Activated CD8-positive, alpha-beta memory T cell treated with anti-CD3 and anti-CD28 coated beads for 1 hour (primary cell): ENCODE measurements at places on chromosomes 12 and 14.

DNA sequence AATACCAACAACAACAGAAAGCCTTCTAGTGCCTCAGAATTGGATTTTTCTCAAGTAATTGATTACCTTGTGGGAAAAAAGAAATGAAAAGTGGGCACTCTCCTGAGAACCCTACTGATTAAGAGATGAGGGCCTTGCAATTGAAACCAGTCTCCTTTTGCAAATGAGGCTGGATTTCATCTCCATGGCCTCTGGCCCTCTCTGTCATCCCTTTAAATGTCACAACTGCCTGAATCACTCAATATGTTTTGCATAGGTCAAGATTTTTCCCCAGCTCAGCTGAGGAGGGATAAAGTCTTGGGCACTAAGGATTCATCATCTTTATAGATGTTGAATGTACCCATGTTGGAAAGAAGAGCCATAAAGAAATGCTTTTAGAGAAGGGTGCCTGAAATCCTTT, 166.4 kb downstream of the RMST start:
- no peak for DNase-seq

GRCh38 chr12:88865537-88865936, 285.3 kb upstream of the KITLG start:
- DNase-seq, result no peak

DNA sequence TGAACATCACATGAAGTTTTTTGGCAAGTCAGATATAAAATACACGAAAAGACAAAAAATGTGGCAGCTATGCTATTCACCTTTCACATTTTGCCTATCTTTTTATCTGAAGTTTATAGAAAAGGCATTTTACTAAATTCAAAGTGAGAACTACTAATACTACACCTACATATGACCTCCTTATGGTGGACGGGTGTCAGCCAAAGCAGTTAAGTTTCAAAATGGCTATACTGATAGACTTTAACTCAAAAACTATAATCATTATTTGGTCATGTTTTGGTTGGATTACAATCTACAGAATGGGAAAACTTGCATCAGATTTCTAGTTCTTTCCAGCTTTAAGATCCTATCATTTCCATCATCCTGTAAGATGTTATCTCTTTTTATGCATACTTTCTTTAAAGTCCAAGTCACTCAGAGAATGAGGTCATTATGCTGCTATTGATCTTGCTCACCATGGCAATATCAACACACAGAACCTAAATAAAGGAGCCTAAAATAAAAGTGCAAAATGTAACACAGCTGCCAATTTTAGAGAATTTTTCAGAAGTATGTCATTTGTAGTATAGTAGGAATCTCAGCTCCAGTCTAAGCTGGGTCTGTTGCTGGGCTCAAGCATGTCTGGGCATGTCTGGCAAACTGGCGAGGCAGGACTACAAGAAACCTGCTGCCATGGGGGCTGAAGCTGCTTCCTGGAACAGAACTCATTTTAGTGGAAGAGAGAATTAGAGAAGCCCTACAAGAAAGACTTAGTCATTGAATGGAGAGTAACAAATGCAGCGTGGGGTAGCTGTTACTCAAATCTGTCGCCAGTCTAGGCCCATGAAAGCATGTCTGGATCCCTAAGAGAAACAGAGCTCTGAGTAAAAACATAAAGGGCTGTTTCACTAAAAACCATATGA, 7.6 kb upstream of the AEBP2 start:
- DNase-seq, result no peak

DNA sequence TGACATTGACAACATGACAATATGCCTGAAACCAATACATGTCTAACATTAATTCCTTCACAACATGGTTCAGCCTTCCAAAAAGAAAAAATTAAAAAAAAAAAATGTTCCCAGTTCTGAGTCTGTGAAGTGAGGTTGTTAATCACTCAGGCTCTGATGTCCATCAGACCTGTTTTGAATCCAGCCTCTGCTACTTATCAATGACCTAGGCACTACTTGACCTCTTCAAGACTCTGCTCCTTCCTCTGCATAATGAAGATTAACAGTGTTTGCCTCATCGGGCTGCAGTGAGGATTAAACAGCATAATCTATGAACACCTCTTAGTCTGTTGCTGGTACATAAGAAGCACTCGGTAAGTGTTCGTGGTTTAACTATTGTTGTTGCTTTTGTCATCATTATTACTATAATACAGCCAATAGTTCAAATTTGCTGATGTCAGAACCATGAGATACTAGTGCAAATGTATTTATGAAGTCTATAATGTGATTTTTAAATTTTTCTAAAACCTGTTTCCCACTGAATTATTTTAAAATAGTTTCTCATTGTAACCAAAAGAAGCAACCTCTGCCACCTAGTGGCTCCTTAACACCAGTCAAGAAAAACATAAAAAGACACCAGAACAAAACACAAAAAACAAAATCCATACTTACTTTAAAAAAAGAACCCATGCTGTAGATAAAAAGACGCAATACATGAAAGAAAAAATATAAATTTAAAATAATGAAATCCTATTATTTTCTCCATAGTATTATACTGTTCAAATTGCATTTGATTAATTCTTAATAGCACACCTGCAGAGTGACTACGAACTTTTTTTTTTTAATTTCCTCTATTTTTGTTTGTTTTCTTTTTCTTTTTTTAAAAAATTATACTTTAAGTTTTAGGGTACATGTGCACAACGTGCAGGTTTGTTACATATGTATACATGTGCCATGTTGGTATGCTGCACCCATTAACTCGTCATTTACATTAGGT, 20.3 kb upstream of the TMX1 start:
- no peak for DNase-seq

DNA sequence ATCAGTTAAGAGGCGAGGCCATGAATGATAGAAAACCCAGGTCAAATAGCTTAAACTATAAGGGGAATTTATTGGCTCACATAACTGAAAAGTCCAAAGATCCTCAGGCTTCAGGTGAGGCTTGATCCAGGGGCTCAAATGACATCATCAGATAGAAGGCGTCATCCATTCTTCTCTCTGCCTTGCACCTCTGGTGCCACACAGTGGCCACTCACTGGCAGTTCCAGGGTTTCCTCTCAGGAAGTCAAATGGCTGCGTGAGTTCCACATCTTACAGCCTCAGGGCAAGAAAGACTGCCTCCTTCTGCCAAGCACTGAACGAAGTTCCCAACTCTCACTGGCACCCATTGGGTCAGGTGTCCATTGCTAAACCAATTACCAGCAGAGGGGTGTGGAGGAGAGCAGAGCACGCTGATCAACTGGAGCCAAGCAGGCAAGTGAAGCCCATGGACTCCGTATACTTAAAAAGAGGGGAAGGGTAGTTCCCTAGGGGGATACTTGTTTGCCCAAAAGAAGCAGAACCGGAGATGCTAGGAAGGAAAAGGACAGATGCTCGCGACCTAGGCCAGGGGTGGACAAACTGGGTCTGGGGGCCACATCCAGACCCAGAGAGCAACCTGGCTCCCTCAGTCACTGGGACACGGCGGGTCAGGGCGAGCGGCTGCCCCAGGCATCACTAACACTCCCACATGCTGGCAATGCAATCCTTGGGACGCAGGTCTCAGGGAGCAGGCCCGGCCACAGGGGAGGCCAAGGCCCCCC, 69.3 kb downstream of the SERPINA3 start:
- DNase-seq, result no peak

- DNase-seq, result no peak
These were observed 576 bp downstream of the ERP29 start for GRCh38 chr12:112013601-112014402.

GRCh38 chr12:113422030-113422885, at the start of gene SDSL:
SDSL (plus strand) TSS chr12:113422380; CDS start chr12:113427983, 5,603 bp downstream.
- DNase-seq, result no peak

DNA sequence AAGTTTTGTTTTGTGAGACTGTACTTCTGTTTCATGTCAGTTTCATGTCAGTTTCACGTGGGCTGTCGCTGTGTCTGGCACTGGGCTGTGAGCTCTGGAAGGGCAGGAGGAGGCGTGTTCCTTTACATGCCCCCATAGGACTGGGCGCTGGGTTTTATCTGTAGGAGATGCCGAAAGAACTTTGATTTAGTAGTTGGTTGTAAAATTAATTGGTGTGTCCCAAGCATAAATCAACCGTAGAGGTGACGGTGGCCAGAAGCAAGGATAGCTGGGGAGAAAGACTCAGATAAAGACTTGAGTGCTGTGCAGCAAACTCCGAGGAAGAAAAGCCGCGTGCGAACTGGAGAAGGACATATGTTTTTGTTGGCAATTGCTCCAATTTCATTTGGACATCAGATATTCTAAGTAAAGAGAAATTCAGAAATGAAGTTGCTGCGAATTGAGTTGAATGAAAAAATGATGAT, 182.5 kb downstream of the VRK1 start:
- DNase-seq, result no peak

GRCh38 chr12:22348208-22348607, 13.7 kb upstream of the ST8SIA1 start:
- DNase-seq, result no peak

- no peak for DNase-seq
These were observed 113.3 kb downstream of the LRRK2 start for GRCh38 chr12:40338071-40338470.

DNA sequence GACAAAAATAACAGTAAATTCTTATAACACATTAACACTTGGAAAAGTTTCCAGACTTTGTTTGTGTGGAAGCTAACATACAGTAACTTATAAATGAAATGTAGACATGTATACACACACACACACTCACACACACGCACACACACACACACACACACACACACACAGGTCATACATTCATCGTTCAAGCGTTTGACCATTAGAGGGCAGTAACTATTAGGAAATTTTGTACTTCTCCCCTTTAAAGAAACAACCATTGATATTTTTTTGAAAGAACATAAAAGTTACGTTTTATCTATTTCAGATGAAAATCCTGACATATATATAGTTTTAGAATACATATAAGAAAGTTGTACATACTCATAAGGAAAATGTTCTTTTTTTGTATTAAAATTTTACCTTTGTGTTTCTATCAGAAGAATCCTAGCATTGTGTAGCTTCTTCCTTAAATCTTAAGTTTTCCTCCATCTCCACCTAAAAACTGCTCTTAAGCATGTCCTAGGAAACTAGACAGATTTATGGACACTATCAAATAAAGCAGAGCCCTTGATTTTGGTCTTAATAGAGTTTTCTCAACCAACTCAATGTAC, 29.0 kb downstream of the PTPRQ start:
- no peak for DNase-seq

GRCh38 chr12:109626378-109627115, 53.0 kb downstream of the MVK start:
- DNase-seq, result no peak

GRCh38 chr12:116370004-116370404, 92.5 kb upstream of the MED13L start:
- no peak for DNase-seq

- no peak for DNase-seq
These were observed 9.9 kb downstream of the ITGB7 start for GRCh38 chr12:53197011-53197640.

DNA sequence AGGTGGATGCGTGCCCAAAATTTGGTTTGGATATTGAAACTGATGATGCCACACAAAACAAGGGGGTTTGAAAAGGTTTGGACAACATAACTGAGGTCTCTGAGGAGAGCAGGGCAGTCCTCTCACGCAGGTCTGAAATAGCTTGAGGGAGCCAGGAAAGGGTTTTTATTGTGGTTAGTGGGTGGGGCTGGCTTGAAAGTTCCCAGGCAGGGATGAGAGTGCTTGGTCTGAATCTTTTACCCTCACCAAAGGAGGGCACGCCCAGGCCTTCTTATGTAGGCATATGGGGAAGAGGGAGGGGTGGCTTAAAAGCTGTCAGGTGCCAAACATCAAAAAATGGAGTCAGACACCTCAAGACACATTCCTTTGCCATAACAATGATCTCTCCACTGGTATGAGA, 493.1 kb upstream of the CCDC196 start:
- DNase-seq, result no peak

- DNase-seq, result no peak
These were observed 14.2 kb upstream of the BLTP3B start for GRCh38 chr12:100156731-100157426.

- DNase-seq, result no peak
These were observed 85.7 kb downstream of the KIF26A start for GRCh38 chr14:104224131-104224505.

- peak; percentile 64 for DNase-seq
These were observed at the start of gene EVL for GRCh38 chr14:100065111-100065871. EVL (plus strand) TSS chr14:100065422; CDS start chr14:100065501, 79 bp downstream.

GRCh38 chr12:28086521-28087155, 103.6 kb upstream of the CCDC91 start:
- no peak for DNase-seq

DNA sequence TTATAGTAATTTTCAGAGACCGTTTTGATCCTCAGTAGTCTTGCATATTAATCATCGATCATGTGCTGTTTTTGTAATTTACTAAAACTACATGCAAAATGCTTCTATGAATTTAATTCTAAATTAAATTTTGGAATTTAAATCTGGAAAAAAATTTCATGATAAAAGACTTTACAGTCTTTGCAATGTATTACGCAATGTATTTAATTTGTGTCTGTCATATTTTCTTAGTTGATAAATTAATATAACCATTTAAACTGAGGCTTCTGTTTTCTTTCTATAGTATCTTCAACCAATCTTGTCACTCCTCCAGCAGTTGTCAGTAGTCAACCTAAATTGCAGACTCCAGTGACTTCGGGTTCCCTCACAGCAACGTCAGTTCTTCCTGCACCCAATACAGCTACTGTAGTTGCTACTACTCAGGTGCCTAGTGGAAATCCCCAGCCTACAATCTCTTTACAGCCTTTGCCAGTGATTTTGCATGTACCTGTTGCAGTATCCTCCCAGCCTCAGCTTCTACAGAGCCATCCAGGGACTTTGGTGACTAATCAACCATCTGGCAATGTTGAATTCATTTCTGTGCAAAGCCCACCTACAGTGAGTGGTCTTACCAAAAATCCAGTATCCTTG, 94.8 kb downstream of the ATF7IP start:
- DNase-seq, result no peak

- no peak for DNase-seq
These were observed 279.8 kb downstream of the SOX5 start for GRCh38 chr12:23669691-23670090.

- DNase-seq, result no peak
These were observed 1.7 kb downstream of the OLR1 start for GRCh38 chr12:10170216-10170615.

- no peak for DNase-seq
These were observed 280.6 kb downstream of the EGLN3 start for GRCh38 chr14:33670235-33670634.
